ENCODE measurements at places on chromosomes 5 and 9.

DNA sequence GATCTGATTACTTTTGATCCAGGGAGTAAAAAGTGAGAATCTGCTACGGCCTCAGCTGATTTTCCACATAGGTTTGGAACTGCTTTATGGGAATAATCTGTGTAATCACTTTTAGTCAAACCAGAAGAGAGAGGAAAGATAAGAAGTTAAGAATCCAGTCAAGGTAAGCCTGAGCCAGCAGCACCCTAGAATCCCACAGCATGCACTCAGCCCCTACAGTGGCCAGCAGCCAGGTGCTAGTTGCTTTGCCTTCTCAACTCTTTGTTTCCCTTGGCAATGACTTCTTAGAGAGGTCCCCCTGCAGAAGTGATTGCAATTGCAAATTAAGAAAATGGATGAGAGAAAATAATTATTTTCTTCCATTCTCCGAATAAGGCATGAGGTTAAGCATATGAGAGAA lies 59.7 kb upstream of the TMED7 start:
- no peak for DNase-seq

- no peak for DNase-seq
Measured at GRCh38 chr9:87387351-87388011, 110.2 kb upstream of the DAPK1 start.

- DNase-seq: no peak
Measured at GRCh38 chr5:151130922-151131891, 26.4 kb downstream of the ANXA6 start.

- DNase-seq: peak; percentile 21
Measured at GRCh38 chr5:136193322-136193935, 467 bp upstream of the SMIM32 start.

DNA sequence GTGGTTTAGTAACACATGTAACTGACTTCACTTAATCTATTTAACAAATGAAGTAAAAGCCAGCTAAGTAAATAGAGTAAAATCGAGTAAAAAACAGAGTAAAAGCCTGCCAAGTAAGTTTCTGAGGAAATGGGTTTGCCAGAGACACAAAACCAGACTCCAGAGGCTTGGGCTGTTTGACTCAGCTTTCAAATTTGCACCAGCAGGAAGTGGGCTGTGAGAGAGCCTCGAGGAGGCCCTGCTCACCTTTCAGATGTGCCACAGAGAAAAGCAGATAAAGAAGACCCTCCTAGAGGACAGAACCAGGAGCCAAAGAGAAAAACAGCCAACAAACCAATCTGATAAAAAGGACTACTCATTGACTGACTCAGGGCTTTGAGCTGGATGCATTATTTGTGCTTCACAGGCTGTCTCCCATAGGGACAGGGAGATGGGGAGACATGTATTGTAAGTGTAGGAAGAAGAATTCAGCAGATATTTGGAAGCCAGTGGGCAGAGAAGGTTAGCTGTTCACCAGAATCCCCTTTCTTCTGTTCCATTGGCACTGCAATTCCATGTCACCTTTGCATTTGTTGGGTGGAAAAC lies 14.4 kb upstream of the AMACR start:
- DNase-seq: no peak

GRCh38 chr5:179967489-179967888 lies 59.8 kb upstream of the TBC1D9B start:
- no peak for DNase-seq

- no peak for DNase-seq
Measured at GRCh38 chr9:109542922-109543321, 44.8 kb upstream of the PTPN3 start.

DNA sequence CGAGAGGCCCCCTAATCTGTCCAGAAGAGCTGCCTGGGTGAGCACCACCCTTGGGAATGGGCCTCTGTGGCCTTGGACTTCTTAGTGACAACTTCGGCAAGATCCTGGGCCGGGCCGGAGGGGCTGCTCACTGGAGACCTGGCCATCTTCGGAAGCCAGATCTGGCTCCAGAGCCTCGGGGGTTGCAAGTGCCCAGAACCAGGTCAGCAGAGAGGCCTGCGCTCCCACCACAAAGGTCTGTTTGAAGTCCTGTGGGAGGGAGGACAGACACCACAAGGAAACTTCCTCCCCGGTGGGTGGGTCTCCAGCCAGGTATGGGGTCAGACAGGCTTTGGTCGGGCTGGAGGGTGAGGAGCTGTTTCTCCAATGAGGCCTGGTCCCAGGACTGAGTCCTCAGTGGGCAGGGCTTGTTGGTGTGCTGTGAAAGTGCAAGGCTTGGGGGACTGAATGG lies 86.1 kb downstream of the DAB2IP start:
- DNase-seq: no peak
